ENCODE measurements at places on chromosomes 13 and 19.

- no peak for DNase-seq
These were observed 24.4 kb downstream of the CELF5 start for GRCh38 chr19:3248728-3249326.

DNA sequence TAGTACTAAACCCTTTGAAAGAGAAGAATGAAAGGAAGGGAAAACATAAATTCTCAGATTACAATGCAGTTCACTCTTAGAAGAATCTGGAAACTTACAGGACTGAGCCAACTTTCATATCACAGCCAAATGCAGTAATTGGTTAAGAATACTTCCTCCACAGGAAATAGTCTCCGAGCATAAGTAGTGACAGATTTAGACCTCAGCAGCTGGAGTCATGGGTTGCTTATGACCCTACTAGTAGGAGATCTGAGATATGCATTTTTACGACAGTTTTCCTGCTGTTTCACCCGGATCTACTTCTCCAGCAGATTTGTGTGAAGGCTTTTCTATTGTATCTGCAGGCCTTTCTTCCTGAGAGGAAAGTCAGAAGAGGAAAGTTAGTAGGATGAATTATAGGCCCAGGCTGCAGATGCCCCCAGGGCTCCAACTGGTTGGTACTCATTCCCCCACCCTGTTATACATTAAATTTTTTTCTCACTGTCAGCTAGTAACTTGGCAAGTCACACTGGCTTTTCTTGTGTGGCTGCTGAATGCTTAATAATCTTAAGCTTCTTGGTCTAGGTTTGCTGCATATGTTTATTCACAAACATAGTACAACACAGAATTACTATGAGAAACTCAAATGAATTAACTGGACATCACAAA, 1241.5 kb upstream of the MIR17HG start:
- no peak for DNase-seq

- no peak for DNase-seq
These were observed 8.5 kb upstream of the QTRT1 start for GRCh38 chr19:10692673-10693264.

DNA sequence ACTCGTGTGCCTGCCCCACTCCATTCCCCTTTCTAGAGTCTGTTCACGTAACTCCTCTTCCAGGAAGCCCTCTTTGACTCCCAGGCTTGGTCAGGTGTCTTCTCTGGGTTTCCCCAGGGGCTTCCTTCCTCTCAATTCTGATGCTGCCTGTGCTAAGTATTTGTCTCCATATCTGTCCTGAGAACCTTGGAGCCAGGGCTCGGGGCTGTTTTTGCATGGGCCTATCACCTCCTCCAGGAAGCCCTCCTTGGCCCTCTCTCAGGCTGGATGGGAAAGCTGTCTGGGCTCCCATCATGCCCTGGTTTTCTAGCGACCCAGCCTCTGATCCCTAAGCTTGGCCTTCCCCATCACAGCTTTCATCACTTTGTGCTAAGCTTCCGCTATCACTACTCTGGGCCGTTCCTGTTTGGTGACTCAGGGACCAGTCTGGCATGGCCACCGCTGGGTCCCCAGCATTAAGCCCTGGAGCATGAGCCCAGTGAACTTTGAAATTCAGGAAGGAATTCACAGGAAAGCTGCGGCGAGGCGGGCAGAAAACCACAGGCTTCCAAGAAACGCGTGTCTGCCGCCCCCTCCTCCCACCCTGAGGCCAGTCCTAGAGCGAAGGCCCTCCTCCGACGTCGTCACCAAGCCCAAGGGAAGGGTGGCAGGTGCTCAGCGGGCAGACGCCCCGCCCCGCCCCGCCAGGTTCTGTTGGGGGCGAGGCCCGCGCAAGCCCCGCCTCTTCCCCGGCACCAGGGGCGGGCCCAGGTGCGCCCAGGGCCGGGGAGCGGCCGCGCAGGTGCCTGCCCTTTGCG, 486 bp upstream of the SPINT2 start:
- DNase-seq, result no peak

DNA sequence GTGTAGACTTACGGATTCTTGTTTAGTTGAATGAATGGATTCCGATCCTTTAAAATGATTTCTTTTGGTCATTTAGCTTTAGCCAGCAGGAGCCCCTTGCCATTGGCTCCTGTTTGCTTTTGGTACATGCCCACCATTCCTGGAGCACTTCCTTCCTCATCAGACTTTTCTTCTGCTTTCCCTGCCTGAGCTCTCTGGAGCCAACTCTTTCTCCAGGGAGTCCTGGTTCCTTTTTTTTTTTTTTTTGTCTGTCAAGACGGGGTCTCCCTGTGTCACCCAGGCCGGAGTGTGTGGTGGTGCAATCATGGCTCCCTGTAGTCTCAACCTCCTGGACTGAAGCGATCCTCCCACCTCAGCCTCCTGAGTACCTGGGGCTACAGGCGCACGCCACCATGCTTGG, 37.8 kb downstream of the SMARCA4 start:
- DNase-seq, result no peak

- no peak for DNase-seq
These were observed 63.8 kb downstream of the SCEL start for GRCh38 chr13:77599351-77599750.

All from amniotic epithelial cell (primary cell).